Eye (tissue), 1 donor: ENCODE measurements at places on chromosomes 5 and 9.

GRCh38 chr5:4027088-4027734, 431.6 kb downstream of the IRX1 start:
- DNase-seq: peak; percentile 22

- DNase-seq: peak; percentile 63
These were observed 57.2 kb downstream of the RFX3 start for GRCh38 chr9:3468421-3469205.

DNA sequence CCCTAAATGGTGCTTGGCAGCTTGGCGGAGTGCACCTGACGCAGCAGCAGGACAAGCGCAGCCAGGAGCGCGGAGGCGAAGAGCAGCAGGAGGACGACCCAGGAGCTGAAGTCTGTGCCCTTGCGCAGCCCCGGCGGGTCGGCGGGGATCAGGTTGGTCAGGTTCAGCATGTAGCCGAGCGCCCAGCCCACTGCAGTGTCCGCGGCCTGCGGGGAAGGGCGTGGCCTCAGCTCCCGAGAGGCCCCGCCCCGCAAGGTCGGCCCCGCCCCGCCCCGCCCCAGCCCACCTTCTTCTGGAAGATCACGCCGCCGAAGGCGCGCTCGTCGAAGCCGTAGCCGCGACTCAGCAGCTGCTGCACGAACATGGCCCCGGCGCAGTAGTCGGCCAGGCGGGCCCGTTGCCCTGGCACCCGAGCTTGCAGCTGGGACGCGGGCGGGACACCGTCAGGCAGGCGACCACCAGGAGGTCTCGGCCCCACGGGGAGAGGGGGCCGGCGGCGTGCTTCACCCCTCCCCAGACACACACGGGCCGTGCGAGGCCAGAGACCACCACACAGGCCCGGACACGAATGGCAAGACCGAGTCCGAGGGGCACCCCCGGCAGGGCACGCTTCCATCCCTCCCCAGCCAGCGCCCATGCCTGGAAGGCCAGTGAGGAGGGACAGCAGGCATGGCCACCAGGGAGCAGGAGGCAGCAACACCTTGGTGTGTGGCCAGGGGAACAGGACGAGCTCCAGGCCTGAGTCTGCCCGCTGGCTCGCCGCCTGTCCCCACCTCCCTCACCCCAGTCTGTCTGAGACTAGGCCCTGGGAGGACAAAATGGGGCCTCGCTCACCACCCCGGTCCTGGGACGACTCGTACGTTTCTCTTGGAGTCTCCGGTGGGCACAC, 2.9 kb upstream of the NPDC1 start:
- no peak for DNase-seq

DNA sequence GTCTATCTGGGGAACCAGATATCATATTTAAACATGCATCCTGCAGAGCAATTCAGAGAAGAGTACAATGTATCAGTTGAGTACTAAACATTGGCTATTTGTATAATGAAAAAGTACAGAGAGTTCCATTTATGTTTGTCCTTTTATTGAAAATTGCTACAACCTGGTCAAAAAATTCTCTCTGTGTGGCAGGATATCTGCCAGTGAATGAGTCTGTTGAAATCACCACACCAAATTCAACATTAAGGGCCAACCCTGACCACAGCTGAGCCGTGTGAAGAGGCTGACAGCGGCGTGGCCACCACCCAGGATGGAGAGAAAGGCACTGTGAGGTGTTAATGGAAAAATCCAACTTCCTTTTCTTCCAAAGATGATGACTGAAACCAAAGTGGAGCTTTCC, 422.7 kb upstream of the PIK3R1 start:
- DNase-seq: no peak

DNA sequence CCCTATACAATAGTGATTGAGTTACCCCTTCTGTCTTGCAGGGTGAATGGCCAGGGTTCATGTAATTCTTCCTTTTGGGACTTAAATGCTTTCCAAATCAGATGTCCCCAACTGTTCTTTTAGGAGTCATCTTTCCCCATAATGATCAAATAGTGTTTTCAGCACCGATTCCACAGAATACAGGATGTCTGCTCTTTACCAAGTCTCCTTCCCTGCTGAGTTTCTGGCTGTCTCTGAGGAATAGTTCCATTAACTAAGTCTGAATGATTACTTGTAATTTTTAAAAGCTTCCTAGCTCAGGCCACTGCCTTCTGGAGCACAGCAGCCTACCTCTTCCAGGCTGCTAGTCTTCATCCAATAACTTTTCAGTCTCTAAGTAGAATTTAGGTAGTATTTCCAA, 630.7 kb upstream of the ZNF608 start:
- peak; percentile 39 for DNase-seq
